Stimulated activated naive CD8-positive, alpha-beta T cell treated with anti-CD3 and anti-CD28 coated beads, Interleukin-15, Interleukin-2, amounts not matched to agents 100 U/mL and 50 U/mL, for 24 hours (primary cell): ENCODE measurements at places on chromosomes 7 and 10.

DNA sequence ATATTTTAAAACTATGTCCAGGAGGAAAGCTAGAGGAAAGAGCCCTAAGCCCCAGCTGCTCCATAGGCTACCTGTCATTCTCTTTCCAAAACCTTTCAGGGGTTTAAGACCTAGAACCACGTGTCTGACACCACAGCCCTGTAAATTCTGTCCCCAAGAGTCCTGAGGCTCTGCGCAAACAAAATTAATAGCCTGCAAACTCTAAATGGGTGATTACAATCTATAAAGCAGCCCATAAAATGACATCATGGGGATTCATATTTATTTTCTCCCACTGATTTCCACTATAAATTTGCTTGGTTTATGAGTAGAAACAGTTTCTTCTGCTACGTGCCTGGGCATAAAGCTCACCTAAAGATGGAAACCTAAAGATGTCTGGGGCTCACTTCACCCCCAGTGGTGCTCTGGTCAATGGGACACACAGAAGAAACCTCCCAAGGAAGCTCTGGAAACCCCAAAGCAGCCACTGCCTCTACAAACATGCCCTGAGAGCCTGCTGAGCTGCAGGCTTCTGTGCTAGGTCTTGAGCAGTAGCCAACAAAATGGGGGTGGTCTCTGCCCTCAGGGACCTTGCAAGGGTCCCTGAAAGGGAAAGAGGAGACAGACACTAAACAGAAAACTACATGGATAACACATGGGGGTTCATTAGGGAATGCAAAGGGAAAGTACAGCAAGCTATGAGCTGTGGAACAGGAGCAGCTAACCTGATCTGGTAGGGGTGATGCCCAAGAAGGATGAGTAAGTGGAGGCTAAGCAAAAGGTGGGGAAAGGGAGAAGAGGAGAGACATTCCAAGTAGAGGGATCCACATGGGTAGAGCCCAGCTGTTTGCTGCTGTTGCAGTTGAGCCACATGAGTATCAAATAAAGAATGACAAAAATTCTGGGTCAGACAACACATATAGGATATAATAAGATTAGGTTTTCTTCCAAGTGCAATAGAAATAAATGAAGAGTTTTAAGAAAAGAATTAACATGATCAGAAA lies 331.7 kb downstream of the KCNMA1 start:
- no peak for DNase-seq

DNA sequence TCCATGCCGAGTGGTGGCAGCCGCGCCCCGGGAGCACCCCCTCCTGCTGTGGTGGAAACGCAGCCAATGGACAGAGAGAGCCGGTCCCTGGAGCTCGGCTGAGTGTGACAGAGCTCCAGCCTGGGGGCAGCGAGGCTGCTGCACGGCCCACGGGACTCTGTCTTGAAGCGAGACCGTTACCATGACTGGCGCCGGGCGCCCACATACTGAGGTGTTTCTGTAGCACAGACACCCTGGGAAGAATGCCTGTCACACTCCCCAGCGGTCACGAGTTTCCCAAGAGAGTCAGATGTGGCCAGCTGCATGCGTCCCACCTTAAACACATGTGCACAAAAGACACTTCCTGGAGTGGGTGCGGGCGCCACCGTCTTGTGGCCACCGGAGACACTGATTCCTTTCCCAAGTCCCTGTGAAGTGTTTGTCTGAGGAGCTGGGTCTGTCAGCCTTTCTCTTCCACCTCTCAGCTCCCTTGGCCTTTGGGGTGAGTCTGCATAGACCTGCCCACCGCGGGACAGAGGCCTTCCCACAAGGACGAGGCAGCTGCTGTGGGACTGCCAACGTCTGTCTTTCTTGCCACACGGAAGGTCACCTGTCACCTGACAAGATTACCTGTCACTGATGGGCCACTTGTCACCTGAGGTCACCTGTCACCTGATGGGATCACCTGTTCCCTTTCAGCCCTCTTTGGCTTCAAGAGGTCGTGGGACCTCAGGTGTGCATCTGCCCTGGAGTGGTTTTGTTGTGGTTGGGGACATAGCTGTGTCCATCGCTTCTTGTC lies 94.6 kb downstream of the DNAJB6 start:
- no peak for DNase-seq

DNA sequence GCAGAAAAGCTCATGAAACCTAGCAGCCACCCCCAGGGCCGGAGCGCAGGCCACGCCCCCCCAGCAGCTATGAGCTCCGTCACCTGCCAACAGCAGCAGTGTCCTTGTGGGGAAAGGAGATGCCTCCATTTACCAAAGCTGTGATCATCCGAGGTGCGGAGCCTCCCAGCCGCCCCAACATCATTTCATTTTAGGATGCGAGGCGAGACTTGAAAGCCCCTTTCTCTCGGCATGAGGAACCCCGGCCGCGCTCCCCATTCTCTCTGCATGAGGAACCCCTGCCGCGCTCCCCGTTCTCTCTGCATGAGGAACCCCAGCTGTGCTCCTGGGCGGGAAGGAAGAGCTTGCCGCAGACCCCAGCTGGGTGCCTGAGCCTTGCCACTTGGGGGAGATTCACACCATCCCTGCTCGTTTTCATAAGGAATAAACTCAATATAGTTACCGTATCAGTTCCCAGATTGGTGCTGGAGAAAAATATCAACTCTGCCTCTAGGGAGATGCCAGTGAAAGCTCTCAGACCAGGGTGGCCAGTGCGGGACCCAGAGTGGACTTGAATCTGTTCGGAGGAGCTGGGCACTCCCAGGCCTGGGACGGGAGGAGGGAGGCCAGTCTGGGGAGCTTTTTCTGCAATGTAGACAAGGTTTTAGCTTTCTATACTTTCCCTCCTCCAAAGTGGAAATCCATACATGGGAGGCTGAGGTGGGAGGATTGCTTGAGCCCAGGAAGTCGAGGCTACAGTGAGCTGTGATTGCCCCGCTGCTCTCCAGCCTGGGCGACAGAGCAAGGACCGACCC lies 35.0 kb downstream of the JAKMIP3 start:
- DNase-seq: no peak

DNA sequence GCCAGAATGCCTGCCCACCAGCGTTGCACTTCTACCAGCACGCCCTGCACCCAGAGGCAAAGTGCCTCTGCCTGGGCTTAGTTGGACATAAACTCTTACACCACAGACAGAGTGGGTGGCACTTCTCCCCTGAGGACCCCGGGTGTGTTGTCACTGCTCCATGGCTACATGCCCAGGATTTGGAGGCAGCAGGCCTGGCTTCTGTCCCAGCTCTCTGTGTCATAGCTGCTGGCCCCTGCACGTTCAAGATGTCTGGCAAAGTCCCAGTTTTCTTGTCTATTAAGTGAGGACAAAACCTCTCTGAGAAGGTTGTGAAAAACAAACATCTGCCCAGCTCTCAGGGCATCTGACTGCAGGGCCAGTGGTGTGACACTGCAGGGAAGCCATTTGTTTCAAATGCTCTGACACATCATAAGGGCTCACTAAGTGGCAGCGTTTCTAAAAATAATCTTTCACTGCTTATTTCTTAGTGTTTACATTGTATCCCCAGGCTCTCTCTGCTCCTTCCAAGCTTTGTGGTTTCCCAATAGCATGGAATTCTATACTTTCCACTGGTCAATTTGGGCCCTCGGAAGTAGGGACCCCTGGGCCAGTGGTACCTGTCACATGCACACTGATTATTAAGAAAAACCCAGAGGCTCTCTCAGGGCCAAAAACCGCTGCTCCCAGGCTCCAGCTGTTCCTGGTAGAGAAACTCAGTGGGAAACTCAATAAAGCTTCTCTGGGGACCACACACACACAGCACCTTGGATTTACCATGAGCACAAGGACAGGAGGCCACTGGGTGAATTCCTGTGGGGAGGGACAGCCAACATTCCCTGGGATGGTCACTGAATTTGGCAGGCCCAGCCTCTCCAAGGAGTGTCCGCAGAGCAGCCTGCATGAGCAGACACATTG lies 86.2 kb upstream of the ANLN start:
- DNase-seq: no peak

- no peak for DNase-seq
Measured at GRCh38 chr10:91924212-91925021, 847 bp downstream of the BTAF1 start.
